Body of pancreas (tissue), 4 donors: ENCODE measurements at places on chromosomes 16 and 17.

DNA sequence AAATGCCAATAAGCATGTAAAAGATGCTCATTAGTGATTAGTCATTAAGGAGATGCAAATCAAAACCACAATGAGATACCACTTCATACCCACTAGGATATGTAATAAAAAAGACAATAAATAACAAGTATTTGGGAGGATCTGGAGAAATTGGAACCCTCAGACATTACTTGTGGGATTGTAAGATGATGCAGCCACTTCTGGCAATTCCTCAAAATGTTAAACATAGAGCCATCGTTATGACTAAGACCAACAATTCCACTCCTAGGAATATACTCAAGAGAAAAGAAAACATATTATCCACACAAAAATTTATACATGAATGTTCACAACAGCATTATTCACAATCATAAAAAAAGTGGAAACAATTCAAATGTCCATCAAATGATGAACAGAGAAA, 336.2 kb upstream of the PMFBP1 start:
- H3K36me3 ChIP-seq: no peaks in the 10 kb centered on the region
- H3K27ac ChIP-seq: no peak overlapping the region
- no peak for DNase-seq
- H3K27me3 ChIP-seq: no peaks in the 10 kb centered on the region
- H3K4me3 ChIP-seq: no peak overlapping the region

DNA sequence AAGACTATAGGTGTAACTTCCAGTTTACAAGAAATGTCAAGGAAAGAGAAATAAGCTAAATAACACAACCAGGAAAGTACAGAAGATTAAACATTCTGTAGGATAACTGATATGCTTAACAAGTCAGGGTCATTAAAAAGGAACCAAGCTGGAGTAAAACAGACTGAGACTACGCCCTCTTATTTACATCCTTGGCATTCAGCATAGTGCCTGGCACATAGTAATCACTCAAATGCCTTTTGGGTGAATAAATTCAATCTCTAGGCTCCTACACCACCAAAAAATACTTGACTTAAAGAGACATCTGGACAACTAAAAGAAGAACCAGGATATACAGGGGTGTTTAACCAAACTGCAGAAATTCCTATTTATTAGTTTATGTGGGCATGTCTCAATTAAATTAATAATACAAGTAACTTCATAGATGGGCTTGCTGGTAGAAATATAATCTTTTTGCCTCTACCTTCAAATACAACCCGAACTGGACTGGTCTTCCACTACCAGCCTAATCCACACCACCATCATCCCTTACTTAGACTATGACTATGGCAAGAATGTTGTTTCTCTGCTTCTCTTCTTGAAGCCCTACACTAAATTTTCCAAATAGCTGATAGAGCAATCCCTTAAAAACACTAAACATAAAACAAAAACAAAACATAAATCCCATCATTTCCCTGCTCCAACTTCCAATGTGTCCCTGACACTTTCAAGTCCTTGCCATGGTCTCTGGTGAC, 47.7 kb upstream of the ULK2 start:
- H3K27me3 ChIP-seq: no peaks in the 10 kb centered on the region
- H3K27ac ChIP-seq: no peak overlapping the region
- no peaks in the 10 kb centered on the region for H3K4me1 ChIP-seq
- H3K36me3 ChIP-seq: peaks cover 7% of the 10 kb centered on the region
- H3K4me3 ChIP-seq: no peak overlapping the region
- DNase-seq: no peak

DNA sequence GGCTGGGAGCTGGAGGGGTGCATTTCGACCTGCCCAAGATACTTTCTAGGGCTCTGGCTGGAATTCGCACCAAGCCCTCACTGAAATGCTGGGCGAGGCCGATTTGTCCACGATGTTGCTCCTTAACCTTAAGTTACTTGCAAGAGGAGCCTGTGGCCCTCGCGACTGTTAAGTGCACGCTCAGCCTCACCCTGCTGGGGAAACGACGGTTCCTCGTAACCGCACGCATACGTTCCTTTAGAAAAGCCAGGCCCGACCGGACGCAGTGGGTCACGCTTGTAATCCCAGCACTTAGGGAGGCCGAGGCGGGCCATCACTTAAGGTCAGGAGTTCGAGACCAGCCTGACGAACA, 607 bp upstream of the NCOR1 start:
- DNase-seq: no peak
- no peaks in the 10 kb centered on the region for H3K27me3 ChIP-seq
- peak overlapping the region; percentile 96 for H3K27ac ChIP-seq
- H3K4me1 ChIP-seq: peaks cover 51% of the 10 kb centered on the region
- H3K36me3 ChIP-seq: no peaks in the 10 kb centered on the region
- peak overlapping the region; percentile 72 for H3K4me3 ChIP-seq

- DNase-seq: no peak
- H3K27ac ChIP-seq: no peak overlapping the region
- H3K36me3 ChIP-seq: no peaks in the 10 kb centered on the region
Measured at GRCh38 chr16:2992383-2993081, 12.3 kb upstream of the PKMYT1 start.

DNA sequence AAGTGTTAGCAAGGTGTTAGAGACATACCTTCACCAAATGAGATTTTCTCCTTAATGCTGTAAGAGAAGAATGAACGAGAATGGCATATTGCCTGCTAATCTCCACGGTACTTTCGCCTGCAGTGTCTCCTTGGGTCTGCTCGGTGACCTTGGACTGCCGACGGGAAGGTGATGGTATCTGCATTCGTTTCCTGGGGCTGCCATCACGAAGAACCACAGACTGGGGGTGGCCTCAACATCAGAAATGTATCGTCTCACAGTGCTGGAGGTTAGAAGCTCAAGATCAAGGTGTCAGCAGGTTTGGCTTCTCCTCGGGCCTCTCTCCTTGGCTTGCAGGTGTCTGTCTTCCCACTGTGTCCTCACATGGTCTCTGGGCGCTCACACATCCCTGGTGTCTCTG, 86.3 kb upstream of the TNRC6C start:
- no peaks in the 10 kb centered on the region for H3K36me3 ChIP-seq
- H3K27me3 ChIP-seq: no peaks in the 10 kb centered on the region
- H3K4me3 ChIP-seq: no peak overlapping the region

DNA sequence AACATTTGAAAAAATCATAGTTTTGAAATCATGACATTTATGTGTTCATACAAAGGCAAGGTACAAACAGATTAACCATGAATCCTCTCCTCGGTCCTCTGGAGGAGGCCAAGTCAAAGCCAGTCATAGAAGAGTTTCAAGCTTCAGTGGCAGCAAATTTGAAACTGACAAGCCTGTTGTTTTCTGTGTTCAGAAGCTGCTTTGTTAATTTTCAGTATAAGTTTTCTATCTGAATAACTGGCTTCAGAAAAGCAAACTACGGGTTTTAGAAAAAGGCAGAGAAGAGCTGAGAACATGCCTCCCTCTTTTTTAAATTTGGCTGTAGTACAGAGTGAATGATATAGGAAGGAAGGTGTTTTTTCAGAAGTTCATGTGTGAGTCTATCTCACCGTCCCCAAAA, 79.6 kb upstream of the CLEC18B start:
- H3K4me1 ChIP-seq: peaks cover 12% of the 10 kb centered on the region
- no peak overlapping the region for H3K27ac ChIP-seq
- no peak overlapping the region for H3K4me3 ChIP-seq
- no peaks in the 10 kb centered on the region for H3K27me3 ChIP-seq

- no peaks in the 10 kb centered on the region for H3K36me3 ChIP-seq
- no peak for DNase-seq
- no peak overlapping the region for H3K4me3 ChIP-seq
- no peaks in the 10 kb centered on the region for H3K4me1 ChIP-seq
- H3K27me3 ChIP-seq: no peaks in the 10 kb centered on the region
- H3K27ac ChIP-seq: no peak overlapping the region
Measured at GRCh38 chr16:51949282-51949681, 597.7 kb downstream of the TOX3 start.

GRCh38 chr16:57998486-57998885, 2.0 kb downstream of the ZNF319 start:
- H3K4me3 ChIP-seq: no peak overlapping the region
- peaks cover 41% of the 10 kb centered on the region for H3K4me1 ChIP-seq
- DNase-seq: no peak

DNA sequence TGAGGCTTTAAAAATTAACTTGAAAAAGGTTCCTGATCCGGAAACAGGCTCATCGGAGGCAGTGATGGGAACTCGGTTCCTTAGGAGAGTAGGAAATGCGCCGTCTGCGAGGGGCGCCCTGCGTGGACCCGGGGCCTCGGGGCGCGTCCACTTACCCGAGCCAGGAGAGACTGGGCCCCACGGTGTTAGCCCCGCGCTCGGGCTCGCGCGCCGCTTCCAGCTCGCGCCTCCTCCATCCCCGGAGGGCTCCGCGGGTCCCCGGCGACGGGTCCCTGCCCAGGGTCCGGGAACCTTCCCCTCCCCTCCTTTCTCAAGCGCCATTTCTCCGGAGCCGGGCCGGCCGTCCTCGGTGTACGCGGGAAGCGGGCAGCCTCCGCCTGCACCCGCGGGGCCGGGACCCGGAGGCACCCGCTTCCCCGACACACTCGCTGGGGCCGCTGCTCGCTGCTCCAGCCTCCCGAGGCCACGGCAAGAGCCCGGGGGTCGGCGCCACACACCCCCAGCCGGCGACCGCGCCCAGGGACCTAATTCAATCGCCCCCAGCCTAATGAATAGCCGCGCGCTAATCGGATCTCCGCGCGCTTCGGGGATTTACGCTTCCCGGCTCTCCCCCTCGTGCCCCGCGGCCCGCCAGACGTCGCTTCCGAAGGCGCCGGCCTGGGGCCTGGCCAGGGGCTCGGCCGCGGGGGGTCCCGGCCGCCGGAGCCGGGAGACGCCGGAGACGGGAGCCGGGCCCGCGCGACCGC, 2.2 kb upstream of the BAHCC1 start:
- H3K27me3 ChIP-seq: no peaks in the 10 kb centered on the region
- H3K27ac ChIP-seq: peak overlapping the region; percentile 93
- peak overlapping the region; percentile 17 for H3K4me3 ChIP-seq
- no peaks in the 10 kb centered on the region for H3K36me3 ChIP-seq

- H3K4me1 ChIP-seq: no peaks in the 10 kb centered on the region
- no peaks in the 10 kb centered on the region for H3K27me3 ChIP-seq
- H3K36me3 ChIP-seq: no peaks in the 10 kb centered on the region
- DNase-seq: no peak
- no peak overlapping the region for H3K27ac ChIP-seq
Measured at GRCh38 chr17:62193249-62193648, 128.2 kb upstream of the MED13 start.
